Activated CD4-positive, alpha-beta memory T cell treated with anti-CD3 and anti-CD28 coated beads for 36 hours (primary cell): ENCODE measurements at places on chromosomes 4 and X. TPM values are rescaled to one million over a fixed set of nuclear protein-coding genes. Genes with fewer than 3 reads are reported as not detected.

OPRPN gene
- total RNA-seq = not detected

USP17L5 gene
- not detected for total RNA-seq

PPP3CA gene
- 14.6 TPM for total RNA-seq

TBC1D8B gene
- total RNA-seq = 2.2 TPM

IL13RA2 gene
- total RNA-seq = not detected

FAT4 gene
- total RNA-seq = not detected

CACNA1F gene
- 0.51 TPM for total RNA-seq
